ENCODE measurements at places on chromosomes 1 and 21.

DNA sequence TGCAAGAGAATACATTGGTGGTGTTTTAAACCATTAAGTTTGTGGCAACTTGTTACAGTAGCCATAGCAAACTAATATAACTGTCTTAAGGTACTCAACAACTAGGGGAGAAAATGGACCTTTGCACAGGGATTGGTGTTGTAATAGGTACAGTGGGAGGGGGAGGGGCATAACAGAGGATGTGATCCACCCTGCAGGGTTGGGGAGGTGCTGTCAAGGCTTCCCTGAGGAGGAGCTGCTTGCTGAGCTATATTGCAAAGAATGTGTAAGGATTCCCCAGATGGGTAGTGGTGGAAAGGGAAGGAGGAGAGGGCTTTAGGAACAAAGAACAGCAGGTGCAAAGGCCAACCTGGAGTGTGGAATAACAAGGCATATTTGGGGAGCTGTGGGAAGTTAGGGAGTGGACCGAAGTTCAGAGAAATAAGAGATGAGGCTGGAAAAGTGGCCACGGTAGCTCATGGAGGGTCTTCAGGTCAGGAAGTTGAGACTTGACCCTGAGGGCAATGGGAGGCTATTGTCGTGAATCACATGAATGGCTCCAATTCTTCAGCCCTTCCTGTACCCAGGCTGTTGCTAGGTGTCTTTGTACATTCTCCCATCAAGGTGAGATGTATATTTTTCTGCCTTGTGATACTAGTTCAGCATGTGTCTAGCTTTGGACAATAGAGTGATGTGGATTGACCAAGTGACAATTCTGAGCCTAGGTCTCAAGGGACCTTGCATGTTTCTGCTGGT, 168.6 kb upstream of the CSF3R start:
- no peak for DNase-seq

DNA sequence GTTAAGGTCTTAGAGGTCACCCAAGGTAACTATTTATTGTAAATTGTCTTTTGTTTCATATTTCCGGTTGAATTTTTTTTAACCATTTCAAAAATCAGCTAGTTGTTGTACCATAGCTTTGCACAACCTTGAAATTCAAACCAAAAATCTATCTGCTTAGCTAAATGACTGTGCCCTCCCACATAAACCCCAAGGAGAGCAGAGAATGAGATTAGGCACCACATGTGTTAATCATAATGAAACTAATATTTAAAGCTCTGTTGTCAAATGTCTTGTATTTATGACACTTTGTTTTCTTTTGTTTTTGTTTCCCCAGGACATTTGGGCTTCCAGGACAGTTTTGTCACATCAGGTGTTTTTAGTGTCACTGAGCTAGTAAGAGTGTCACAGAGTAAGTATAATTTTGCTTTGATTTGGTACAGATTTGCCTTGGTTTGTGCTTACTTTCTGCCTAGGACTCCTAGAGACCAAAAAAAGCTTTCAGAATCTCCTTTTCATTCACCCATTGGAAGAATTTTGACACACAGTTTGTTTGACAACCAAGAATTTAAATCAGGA, 249.9 kb downstream of the NFIA start:
- DNase-seq = no peak

GRCh38 chr1:55081905-55082296, 42.6 kb downstream of the PCSK9 start:
- DNase-seq = peak; percentile 5

DNA sequence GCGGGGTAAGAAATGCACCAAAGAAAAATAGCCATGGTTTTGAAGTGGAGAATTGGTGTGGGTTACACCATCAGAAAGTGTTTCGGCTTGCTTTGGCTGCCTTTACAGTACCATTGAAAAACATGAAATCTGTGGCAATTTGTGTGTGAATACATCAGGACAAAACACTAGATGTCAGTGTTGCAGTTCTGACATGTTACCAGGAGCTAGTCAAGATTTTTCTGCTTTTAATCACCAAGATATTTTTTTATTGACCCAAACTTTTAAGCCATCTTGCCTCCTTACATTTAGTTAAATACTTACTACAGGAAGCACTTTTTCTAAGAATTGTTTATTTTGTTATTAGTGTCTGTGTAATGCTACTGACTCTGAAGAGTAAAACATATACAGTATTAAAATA, 14.3 kb downstream of the RRP15 start:
- DNase-seq = no peak

DNA sequence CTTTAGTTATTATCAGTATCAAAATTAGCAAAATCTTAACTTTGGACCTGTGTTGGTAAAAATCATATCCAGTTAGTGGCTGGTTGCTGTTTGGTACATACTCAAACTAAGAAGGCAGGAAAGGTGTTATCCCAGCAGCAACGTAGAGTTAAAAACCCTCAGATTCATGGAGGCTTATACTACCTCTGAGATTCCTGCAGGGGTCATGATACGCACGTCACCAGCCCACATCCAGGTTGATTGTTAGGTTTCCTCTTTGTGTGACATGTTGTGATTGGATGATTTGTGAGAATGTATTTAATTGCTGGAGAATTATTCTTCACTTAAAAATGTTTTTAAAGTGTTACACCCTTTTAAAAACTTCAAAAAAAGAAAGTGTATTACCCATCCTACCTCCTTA, 423.3 kb upstream of the ADGRL2 start:
- no peak for DNase-seq

- no peak for DNase-seq
Observed at GRCh38 chr1:12135612-12136011, 31.2 kb upstream of the TNFRSF1B start.

Data from pulmonary artery endothelial cell (primary cell).